ENCODE measurements at places on chromosomes 7 and 10. TPM values are rescaled to one million over a fixed set of nuclear protein-coding genes. Genes with fewer than 3 reads are reported as not detected.
A peak's percentile ranks its signal among the peaks of the same experiment; 100 is the strongest.

- DNase-seq: no peak
These were observed 237.6 kb downstream of the KCNMA1 start for GRCh38 chr10:77400033-77400432.

- peak; percentile 70 for DNase-seq
These were observed 139.2 kb downstream of the USP6NL start for GRCh38 chr10:11472158-11472753.

GRCh38 chr7:132197772-132198171 is 378.5 kb downstream of the PLXNA4 start:
- DNase-seq: no peak

AKR1B15 gene
- total RNA-seq: 3.1 TPM

- DNase-seq: no peak
These were observed 168.8 kb upstream of the CDCA7L start for GRCh38 chr7:22114440-22114981.

Measured in mucosa of descending colon (tissue), 3 donors.